ENCODE measurements at places on chromosomes 12 and 14. TPM values are rescaled to one million over a fixed set of nuclear protein-coding genes. Genes with fewer than 3 reads are reported as not detected.

- DNase-seq = no peak
These were observed 461.2 kb downstream of the FLRT2 start for GRCh38 chr14:85991156-85991555.

DNA sequence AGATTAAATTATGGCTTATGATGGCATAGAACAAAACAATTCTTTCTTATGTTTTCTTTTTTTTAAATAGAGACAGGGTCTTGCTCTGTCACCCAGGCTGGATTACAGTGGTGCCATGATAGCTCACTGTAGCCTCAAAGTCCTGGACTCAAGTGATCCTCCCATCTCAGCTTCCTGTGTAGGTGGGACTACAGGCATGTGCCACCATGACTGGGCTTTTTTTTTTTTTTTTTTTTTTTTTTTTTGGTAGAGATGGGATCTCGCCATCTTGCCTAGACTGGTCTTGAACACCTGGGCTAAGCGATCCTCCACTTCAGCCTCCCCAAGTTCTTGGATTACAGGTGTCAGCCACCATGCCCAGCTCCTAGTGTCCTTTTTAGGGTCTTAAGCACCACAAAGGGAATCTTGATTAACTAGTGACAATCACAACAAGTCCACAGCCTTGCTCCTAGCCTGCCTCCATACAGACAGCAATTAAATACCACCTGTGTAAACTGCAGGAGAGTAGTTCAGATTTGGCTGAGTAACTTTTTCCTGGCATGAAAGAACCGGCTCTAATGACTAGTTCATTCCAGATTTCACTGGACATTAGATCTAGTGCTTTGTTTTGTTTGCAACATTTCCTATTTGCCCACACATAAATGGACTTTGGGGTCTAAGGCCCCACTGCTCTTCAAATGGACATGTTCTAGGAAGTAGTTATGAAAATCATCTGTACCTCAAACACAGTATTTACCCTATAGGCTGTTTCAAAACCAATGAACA lies 61.6 kb downstream of the SH2B3 start:
- DNase-seq = no peak

DNA sequence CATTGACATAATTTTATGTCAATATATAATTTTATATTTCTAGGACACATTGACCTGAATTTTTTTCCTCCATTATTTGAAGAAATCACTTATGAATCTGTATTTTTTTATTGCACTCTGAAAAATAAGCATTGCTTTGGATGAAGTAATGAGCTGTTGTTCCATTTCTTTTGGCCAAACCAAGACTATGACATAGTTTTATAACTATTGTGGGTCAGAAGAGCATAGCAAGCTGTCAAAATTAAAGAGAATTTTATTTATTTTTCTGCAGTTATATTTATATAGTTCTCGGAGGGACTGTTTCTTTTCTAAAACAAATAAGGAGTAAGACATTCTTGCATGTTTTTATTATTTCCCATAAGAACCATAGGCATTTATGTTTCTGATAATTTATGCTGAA lies 8.5 kb downstream of the C12orf75 start:
- no peak for DNase-seq

DNA sequence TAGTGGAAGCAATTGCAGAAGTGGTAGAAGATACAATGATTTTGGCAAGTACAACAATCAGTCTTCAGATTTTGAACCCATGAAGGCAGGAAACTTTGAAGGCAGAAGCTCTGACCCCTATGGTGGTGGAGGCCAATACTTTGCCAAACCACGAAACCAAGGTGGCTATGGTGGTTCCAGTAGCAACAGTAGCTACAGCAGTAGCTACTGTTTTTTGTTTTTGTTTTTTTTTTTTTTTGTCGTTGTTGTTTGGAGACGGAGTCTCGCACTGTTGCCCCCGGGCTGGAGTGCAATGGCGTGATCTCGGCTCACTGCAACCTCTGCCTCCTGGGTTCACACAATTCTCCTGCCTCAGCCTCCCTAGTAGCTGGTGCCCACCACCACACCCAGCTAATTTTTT lies 47.4 kb downstream of the IFNG-AS1 start:
- no peak for DNase-seq

DNA sequence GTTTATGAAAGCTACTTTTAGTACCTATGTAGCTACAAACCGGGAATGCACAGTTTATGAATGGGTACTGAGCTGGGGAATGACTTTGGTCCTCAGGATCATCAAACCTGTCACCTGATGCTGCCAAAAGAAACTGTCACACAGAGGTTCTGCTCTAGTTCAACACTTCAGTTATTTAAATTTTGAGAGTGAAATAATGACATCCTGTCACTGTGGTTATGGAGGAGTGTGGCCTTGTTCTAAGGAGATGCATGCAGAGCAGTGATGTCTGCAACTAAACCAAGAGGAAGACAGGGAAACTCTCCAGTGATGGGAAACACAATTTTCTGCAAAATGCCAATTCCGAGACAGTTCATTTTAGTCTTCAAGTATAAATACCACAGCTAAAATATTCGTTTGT lies 4.8 kb upstream of the AEBP2 start:
- no peak for DNase-seq

- DNase-seq = no peak
These were observed 28.1 kb upstream of the PRICKLE1 start for GRCh38 chr12:42617622-42618021.

Gene TEX52
- not detected for total RNA-seq

DNA sequence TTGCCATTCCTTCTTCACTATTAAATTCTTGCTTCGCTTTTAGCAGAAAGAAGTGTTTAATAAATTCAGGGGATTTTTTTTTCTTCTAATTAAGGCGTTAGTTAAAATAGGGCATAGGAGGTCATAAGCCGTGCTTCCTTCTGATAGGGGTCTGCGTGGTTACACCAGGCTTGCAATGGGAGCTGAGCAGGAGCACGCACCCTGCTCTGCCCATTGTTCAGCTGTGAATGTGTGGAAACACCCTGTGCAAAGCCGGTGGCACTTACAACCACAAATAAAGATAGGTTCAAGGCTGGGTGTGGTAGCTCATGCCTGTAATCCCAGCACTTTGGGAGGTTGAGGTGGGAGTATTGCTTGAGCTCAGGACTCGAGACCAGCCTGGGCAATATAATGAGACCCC lies 162.1 kb downstream of the PRKCH start:
- no peak for DNase-seq

Gene CLEC4A
- total RNA-seq = 0.67 TPM
